Activated naive CD4-positive, alpha-beta T cell (primary cell): ENCODE measurements at places on chromosomes 5 and 9.

- DNase-seq = no peak
Measured at GRCh38 chr5:72146056-72146455, 38.8 kb downstream of the MAP1B start.

DNA sequence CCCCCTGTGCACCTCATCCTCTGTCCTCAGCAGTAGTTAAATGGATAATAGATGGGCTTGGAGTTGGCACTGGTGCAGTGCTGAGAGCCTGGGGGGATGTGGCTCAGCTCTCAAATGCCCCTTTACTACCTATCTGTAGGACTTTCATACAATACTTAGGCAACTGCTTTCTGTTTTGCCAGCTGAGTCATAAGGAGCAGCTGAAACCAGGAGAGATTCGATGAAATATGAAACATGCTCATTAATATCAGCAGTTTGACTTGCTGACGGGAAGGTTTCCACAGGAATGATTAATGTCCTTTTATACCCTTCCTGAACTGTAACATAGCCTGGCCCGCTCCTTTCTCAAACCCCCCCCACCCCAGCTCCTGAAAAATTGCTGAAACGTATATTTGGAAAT is 142.6 kb downstream of the SAXO1 start:
- DNase-seq = no peak

GRCh38 chr9:36046923-36047322 is 10.2 kb downstream of the RECK start:
- DNase-seq = no peak

DNA sequence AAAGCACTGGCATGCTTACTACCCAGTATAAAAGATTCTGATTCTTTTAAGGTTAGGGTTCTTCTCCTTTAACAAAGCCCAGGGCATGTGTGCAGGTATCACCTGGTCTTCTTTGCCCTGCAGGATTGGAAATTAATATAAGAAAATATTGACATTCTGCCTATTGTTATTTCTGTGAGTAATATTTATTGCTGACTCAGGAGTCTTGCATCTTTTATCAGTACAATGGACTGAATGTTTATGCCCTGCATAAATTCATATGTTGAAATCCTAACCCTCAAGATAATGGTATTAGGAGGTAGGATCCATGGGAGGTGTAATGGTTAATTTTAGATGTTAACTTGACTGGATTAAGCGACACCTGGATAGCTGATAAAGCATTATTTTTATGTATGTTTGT is 189.0 kb downstream of the LRRC70 start:
- no peak for DNase-seq

DNA sequence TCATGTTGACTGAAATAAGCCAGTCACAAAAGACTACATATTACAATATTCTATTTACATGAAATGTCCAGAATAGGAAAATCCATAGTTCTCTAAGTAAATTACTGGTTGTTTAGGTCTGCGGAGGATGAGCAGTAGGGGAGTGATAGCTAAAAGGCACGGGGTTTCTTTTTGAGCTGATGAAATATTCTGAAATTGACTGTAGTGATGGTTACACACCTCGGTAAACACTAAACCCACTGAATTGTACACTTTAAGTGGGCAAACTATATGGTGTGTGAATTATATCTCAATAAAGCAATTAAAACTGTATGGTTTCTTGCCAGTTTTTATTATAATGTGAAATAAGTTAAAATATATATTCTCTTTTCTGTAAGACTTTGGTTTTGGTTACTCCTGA is 77.7 kb upstream of the TMED7 start:
- DNase-seq = no peak

GRCh38 chr5:50694027-50694590 is 27.7 kb downstream of the PARP8 start:
- no peak for DNase-seq

- DNase-seq = no peak
Measured at GRCh38 chr9:34964458-34964857, 6.4 kb downstream of the PHF24 start.

DNA sequence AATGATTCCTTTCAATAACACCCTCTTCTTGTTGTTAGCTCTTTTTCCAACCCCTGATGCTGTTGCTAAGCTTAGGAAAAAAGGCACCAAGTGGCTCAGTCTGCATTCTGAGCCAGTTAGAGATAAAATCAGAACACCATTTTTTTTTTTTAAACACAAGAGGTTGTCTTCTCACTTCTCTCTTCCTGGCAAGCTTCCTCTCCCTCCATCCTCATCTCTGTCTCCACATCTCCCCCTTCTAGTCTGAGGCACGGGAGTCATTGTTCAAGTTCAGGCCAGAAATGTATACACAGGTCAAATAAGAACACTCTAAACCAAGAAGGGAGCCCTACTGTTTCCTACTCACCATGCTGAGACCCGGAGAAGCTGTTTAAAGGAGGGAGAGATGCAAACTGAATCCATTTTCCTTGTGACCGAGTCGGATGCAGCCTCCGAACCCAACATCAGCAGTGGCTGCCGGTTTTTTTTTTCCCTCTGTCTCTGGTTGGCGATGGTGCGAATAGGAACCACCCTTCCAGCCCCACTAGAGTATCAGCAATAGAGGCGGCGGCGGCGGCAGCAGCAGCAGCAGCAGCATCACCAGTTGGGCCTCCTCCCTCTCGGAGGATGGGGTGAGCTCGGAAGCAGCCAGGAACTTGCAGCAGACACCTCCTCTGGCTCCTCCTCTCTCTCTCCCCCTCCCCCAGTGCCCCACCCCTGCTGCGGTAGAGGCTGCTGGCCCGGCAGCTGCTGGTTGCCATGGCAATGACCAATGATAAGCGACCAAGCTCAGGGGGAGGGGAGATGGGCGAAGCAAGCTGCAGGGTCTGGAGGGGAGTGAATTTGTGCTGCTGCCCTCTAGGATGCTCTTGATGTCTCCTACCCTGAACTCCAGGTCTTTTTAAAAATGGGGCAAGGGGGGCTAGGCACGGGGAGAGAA is at the start of gene JAKMIP2:
Gene JAKMIP2, minus strand, starts transcription at position 619 of the 919 bp plus-strand sequence. CDS start 110,922 bp downstream, outside the sequence.
- DNase-seq = peak; percentile 67

GRCh38 chr5:111135946-111136345 is 43.8 kb downstream of the WDR36 start:
- no peak for DNase-seq

GRCh38 chr5:159440968-159441367 is 110.7 kb upstream of the IL12B start:
- DNase-seq = no peak

- no peak for DNase-seq
Measured at GRCh38 chr9:2158111-2158610, 143.0 kb downstream of the SMARCA2 start.
